ENCODE measurements at places on chromosomes 11 and 22. TPM values are rescaled to one million over a fixed set of nuclear protein-coding genes. Genes with fewer than 3 reads are reported as not detected.

Gene SCGB1D2
- polyA plus RNA-seq: 0.80 TPM

Gene ST14
- polyA plus RNA-seq: 23.5 TPM

Gene PLAAT2
- polyA plus RNA-seq: 0.88 TPM

GRCh38 chr11:134518616-134519389, 106.8 kb upstream of the B3GAT1 start:
- no peak for DNase-seq

DNA sequence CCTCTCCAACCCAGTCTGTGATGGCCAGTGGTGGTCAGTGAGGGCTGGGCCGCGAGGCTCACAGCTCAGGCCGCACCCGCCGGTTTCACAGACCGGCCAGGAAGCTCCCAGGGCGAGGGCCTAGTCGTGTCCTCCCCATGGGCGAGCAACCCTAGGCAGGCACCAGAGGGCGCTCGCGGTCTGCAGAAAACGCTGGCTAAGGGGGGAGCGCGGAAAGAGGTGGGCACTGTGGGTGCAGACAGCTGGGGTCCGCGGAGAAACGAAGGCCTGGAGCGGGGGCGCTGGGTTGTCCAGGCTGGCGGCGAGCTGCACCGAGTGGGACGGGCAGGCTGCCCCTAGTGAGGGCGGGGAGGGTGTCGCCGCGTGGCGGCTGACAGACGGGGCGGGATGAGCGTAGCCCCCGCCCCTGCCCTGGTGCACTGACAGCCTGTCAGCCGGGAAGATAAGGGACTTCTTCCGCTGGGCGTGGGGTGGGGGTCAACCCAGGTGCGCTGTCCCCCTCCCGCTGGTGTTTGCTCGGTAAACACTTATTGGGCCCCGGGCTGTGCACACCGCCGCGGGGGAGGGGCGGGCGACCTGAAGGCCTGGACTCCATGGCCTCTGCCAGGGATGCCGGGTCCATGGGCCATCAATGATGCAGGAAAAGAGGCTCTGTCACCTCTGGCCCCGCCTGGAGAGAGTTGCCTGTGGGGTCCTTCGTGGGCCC, 7.5 kb downstream of the GP1BB start:
- DNase-seq: peak; percentile 81

Data from left kidney (tissue), 8 donors.